IPS DF 6.9 (cell line): ENCODE measurements at places on chromosomes 7 and 10.

DNA sequence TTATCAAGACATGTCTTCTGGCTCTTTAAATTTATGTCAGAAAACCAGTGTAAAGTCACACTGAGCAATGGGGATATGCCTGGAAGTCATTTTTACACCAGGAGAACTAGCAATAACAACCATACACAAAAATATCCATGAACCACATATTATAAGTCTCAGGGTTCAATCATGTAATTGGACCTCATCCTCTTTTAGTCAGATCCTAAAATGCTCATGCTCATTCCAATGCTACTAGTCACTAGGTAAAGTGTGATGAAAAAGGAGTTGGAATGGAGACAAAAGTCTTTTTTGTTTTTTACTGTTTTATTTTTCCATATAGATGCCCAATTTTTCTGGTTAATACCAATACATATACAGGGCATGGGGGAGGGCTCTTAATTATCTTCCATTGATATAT lies 306.1 kb downstream of the DGKB start:
- no peaks in the 10 kb centered on the region for H3K27me3 ChIP-seq
- H3K4me3 ChIP-seq = no peak overlapping the region
- H3K27ac ChIP-seq = no peak overlapping the region

DNA sequence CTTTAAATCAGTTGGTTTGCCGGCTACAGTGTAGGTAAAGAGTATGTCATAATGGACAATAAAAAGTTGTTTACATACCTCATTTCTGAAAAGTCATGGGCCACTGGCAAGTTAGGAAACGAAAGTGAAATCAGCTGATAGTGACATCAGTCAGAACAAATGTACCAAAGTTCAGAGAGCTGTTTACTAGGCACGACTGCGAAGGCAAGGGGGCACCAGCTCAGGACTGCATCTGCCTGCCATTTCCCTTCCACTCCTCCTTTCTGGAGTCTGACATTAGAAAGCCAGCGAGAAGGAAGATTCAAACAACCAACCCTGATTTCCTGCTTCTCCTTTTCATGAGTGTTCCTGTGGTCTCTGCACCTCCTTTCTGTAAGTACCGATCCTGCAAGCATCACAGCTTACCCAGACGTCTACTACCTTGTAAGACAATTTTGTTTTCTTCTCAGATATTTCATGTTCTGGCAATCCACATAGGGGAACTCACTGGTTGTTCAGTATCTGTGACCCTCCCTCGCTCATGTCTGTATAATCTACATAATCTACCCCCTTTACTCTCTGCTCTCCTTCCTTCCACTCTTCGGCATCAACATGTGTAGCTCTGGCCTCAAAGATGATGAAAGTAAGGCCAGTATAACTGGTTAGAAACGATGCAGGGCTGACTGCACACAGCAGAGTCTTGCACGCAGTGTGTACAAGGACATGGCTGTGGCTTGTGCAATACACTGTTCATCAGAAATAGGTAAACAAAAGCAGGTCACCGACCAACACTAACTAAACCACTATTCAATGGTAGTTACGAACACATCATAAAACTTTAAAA lies at the start of gene TMEM140:
Gene TMEM140, plus strand, starts transcription at position 174 of the 823 bp plus-strand sequence. CDS start 16,370 bp downstream, outside the sequence.
- H3K36me3 ChIP-seq = no peaks in the 10 kb centered on the region
- no peak within 1 kb of the TSS for H3K27ac ChIP-seq
- no peaks in the 10 kb centered on the region for H3K27me3 ChIP-seq
- H3K4me1 ChIP-seq = no peaks in the 10 kb centered on the region
- no peak for DNase-seq

GRCh38 chr7:156004265-156005201 lies 192.3 kb upstream of the SHH start:
- no peak overlapping the region for H3K27ac ChIP-seq
- H3K27me3 ChIP-seq = no peaks in the 10 kb centered on the region
- H3K4me1 ChIP-seq = no peaks in the 10 kb centered on the region
- no peak overlapping the region for H3K4me3 ChIP-seq
- no peak for DNase-seq

DNA sequence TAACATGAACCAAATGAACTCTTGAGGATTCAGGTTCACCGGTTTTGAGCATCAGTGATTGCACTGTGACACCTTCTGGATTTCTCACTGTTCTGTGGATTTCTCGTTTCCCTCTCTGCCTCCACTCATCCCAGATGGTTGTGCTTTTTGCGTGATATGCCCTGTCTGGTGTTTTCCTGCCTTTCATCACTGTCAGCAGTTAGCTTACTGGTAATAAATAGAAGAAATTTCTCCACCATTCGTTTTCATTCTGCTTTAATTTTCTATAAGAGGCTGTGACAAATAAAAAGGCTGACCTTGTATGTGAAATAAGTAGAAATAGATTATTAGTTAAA lies 16.2 kb downstream of the BPGM start:
- H3K27ac ChIP-seq = no peak overlapping the region
- H3K36me3 ChIP-seq = no peaks in the 10 kb centered on the region; the same call in 1 of the 2 replicates
- no peak for DNase-seq
- no peak overlapping the region for H3K4me3 ChIP-seq

DNA sequence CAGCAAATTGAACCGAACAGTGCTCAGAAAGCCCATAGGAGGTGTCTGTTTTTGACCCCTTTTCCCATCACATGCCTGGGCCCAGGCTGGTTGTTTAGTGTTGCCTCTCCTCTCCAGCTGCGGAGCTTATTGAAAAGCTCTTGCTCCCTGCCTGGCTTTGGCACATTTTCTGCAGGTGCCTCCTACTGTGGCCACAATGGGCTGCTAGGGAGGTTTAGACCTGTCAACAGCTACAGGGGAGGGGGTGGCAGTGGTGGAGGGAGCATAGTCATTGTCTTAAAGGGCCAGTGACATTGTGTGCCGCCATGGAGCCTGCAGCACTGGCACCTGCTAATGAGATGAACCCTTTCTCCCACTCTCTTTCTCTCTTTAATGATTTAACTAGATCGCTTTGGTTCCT lies 13.2 kb upstream of the ENO4 start:
- H3K27ac ChIP-seq = no peak overlapping the region
- H3K4me3 ChIP-seq = no peak overlapping the region

DNA sequence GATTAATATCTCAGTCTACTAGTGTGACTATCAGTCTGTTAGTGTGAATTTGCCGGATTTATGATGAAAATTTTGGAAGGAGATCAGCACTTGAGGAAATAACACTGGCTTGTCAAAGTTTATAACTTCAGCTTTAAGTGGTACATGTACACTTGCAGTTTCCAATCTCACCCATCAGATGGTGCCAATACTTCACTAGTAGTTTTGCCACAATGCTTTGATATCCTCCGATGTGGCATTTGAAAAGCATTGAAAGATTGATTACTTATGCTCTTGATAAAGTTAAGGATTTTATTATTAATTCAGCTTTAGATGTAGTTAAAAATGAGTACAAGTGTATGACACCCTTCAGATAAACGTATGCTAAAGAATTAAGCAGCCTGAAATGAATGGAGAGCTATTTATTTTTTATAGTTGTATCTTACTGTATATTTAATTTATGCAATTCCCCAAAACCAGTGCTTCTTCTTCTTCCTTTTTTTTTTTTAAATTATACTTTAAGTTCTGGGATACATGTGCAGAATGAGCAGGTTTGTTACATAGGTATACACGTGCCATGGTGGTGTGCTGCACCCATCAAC lies 98.2 kb downstream of the ANLN start:
- no peaks in the 10 kb centered on the region for H3K4me1 ChIP-seq
- H3K27me3 ChIP-seq = no peaks in the 10 kb centered on the region
- H3K27ac ChIP-seq = no peak overlapping the region
- DNase-seq = no peak
- H3K36me3 ChIP-seq = no peaks in the 10 kb centered on the region
- H3K4me3 ChIP-seq = no peak overlapping the region
